ENCODE measurements at places on chromosomes 5 and 9.

DNA sequence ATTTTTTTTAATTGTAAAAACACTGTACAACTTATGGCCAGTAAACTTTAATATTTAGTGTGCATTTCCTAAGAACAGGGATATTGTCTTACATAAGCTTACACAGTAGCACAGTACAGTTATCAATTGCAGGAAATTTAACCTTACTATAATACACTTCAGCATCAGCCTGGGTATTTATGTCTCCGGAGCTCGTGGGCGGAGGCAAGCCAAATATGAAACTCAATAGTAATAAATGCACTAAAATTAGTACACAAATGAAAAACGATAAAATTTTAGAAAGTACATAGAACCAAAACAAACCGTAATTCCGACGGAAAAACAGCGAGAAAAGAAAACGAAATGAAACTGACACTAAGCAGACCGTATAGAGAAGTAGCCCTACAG, 91.2 kb downstream of the ANXA2R start:
- no peak for DNase-seq

DNA sequence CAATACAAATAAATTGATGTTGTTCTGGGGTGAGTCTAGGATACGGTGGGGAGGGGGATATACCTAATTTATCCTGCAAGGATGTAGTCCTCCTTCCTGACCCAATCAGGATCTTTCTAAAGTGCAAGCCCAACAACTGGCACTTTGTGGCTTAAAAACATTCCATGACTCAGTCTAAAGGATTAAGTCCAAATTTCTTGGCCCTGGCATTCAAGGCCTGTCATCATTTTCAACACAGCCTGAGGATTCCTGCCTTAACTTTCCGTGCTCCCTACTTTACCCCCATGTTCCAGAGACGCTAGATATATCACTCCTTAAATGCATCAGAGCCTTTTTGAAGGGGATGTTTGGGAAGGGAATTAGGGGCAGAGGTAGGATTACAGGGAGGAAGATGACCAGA, 1.0 kb downstream of the FAM221B start:
- peak; percentile 65 for DNase-seq

DNA sequence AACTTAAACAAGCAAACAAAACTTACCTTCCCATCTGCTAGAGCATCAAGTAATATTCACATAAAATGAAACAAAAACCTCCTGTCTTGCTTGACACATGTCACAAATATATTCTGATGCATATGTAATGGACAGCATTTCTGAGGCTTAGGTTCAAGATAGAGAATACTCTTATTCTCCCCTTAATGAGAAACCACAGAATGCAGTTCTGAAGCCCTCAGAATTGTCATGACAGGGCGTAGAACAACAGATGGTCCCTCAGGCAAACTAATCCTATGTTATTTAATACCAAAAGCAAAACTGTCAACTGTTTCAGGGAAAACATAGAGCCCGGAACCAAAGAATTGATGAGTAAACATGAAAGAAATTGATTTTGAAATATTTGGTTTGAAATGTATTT, 229.9 kb upstream of the RIOK2 start:
- no peak for DNase-seq

GRCh38 chr9:101275769-101276250, 109.0 kb downstream of the BAAT start:
- DNase-seq: no peak

GRCh38 chr5:170311511-170312300, 14.1 kb upstream of the LCP2 start:
- DNase-seq: no peak

- no peak for DNase-seq
These were observed 79.6 kb downstream of the WNK2 start for GRCh38 chr9:93263334-93264229.

DNA sequence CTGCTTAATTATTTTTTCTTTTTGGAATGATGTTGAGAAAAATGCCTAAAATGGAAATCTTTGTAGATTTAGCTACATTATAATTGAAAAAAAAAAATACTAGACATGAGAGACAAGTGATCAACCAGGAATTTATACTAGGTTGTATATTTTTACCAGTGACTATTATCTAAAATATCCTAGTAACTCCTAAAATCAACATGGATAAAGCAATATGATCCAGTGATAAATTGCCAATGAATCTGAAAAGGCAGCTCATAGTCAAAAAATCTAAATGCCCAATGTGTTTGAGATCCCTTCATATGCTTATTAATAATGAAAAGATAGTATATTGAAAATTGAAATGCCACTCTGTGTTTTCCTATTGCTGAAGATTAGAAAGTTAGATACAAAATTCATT, 778.2 kb downstream of the MTRR start:
- no peak for DNase-seq

GRCh38 chr5:119373449-119373858, 17.6 kb downstream of the TNFAIP8 start:
- no peak for DNase-seq

DNA sequence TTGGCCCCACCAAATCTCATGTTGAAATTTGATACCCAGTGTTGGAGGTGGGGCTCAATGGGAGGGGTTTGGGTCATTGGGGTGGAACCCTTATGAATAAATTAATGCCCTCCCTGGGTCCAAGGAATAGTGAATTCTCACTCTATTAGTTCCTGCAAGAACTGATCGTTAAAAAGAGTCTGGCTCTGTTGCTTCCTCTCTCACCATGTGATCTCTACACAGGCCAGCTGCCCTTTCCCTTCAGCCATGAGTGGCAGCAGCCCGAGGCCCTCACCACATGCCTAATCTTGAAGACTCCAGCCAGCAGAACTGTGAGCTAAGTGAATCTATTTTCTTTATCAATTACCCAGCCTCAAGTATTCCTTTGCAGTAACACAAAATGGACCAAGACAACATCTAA, 106.0 kb downstream of the CAAP1 start:
- no peak for DNase-seq

DNA sequence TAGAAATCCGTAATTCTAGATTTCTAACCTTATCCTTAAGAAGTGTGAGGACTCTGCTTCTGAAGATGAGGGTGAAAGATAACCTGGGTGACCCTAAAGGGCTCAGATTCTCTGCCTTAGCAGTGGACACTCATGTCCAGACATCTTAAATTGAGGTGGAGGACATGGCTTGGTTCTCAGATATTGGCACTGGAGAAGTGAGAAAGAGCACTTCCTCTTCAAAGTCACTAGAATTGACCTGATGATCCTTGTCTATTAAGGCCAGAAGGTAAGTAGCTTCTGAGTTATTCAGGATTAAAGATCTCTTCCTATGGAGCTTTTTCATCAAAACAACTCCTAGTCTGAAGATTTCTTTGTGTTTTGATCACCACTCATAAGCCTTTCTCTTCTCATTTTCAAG, 54.8 kb downstream of the C9 start:
- no peak for DNase-seq

DNA sequence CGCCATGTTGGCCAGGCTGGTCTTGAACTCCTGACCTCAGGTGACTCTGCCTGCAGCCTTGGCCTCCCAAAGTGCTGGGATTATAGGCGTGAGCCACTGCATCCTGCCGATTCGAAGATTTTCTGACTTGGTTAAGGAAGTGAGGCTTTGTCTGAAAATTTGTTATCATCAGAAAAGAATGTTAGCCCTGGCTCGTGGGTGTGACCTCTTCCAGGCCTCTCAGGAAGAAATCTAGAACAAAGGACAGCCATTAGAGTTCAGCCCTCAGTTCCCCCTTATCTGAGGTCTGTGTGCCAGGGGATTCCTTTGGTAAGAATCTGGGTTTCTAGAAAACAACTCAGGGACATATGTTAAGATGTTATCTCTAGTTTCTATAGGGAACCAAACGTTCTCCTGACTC, 6.2 kb downstream of the OR2S2 start:
- peak; percentile 34 for DNase-seq

- DNase-seq: no peak
These were observed 189.0 kb upstream of the EGFLAM start for GRCh38 chr5:38069360-38069759.

- no peak for DNase-seq
These were observed 35.7 kb upstream of the CDH18 start for GRCh38 chr5:20023686-20024180.

- DNase-seq: no peak
These were observed 7.7 kb downstream of the ARHGAP26 start for GRCh38 chr5:142777850-142778249.

GRCh38 chr5:134568337-134568700, 42.8 kb downstream of the JADE2 start:
- no peak for DNase-seq

DNA sequence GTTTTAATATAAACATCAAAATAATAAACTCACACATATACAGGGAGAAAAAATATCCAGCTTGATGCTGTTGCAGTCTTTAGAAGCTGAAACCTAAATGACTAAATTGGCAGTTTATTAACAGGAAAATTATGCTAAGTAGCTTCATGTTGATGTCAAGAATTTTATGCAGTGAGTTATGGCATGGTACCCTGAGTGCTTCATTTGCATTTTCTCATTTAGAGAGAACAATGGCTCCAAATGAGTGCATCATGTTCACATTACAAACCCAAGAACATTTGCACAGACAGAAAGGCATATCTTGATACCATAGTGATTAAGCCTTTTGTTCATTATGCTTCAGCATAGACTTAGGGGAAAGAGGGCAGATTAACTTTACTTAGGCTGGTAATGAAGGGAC, 102.9 kb upstream of the FSTL4 start:
- DNase-seq: no peak

GRCh38 chr9:115606838-115607237, 488.9 kb upstream of the TNC start:
- DNase-seq: no peak

DNA sequence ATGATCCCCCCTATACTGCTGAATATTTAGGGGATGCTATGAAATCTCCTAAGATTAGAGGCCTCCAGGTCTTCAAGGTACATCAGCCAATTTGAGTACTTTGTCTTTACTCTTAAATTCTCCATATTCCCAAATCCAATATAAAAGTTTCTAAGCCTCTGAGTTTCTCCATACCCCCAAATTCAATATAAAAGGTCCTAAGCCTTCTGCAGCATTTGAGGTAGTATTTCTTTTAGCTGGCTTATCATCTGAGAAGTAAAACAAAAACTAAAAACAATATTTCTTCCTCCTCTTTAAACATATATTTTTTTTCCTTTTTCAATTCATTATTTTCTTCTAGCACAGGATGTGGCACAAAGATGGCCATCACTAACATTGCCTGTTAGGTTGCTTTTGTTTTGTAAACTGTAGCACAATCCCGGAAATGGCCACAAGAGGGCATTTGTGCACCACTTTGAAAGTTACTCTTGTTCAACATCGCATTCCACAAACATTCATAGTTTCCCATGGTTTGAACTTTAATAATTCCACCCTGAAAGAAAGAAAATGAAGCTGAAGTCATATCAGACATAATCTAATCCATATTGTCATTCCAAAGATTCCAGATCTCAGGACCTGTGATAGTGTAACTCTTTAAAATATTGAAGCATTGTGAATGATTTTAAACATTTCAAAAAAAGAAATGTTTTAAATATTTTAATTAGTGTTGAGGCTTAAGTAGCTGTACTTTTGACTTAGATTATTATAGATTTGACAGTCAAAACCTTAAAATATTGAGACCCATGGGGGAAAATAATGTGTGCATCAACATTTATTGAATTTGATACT, 21.0 kb upstream of the SCGB3A2 start:
- DNase-seq: peak; percentile 7

DNA sequence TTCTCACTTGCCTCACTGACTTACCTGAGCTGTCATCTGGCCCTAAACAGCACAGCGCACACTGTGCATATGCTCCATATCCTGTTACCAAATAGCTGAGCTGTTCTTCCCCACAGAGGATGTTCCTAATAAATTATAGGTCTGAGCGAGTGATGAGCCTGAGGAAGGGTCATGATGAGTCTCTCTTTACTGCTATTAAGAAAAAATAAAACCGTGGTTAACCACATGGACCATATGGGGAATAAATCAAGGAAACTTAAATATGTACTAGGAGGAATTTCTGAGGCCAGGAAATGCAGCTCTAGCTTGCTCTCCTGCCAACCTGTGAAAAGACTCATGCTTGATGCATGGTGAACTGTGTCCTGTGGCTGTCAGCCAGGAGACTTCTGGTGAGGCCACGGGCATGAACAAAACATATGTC, 424.8 kb upstream of the DMAC1 start:
- no peak for DNase-seq

GRCh38 chr5:66144834-66145390, 812 bp downstream of the SREK1 start:
- DNase-seq: peak; percentile 37

DNA sequence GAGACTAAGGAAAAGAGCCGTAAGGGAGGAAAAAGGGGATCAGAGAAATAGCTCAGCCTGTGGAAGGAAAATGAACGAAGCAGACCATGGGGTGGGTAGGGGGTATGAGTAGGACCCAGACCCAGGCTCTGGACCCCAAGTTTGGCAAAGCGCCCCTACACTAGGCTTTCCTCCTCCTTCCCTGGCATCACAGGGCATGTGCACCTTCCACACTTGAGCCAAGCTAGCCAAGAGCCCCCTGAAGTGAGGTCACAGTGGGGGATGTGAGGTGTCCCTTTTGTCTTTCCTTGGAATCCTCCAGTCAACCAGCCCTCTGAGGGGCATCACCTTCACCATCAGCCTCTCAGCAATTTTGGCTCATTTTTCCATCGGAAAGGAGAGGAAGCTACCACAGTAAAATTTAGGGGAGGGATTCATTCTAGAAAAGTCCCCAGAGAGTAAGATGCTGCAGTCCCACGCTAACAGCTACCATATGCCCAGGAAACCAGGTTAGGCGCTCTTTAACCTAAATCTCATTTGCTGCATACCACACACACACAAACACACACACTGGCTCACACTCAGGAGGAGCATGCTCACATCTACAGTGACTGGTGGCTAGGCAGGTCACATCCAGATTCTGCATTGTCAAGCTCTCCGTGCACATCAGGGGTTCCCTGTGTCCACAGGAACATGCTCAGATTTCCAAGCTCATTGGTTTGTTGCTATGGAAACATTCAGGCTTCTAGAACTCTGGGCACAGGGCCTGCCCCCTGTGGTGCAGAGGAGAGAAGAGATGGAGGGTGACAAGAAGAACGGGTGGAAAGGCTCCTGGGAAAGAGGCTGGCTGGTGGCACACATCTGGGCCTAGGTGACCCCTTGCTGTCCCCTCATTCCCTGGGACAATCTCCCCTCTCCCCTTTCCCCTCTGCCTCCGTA, 9.9 kb downstream of the REEP2 start:
- no peak for DNase-seq

DNA sequence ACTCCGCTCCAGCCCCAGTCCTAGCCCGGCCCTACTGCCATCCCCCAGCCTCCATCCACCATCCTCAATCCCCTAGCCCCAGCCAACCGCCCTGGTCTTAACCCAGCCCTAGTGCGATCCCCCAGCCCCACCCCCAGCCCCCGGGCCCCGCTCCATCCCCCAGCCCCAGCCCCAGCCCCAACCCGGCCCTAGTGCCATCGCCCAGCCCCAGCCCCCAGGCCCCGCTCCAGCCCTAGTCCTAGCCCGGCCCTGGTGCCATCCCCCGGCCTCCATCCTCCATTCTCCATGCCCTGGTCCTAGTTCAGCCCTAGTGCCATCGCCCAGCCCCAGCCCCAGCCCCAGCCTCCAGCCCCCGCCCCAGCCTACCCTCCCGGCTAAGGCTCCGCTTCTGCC, 398 bp downstream of the TOR1A start:
- no peak for DNase-seq

GRCh38 chr5:141515946-141516671, 27.2 kb downstream of the PCDHGC5 start:
- DNase-seq: no peak

All from GM04503 (cell line).